D721Med (cell line): ENCODE measurements at places on chromosomes 7 and 10.

DNA sequence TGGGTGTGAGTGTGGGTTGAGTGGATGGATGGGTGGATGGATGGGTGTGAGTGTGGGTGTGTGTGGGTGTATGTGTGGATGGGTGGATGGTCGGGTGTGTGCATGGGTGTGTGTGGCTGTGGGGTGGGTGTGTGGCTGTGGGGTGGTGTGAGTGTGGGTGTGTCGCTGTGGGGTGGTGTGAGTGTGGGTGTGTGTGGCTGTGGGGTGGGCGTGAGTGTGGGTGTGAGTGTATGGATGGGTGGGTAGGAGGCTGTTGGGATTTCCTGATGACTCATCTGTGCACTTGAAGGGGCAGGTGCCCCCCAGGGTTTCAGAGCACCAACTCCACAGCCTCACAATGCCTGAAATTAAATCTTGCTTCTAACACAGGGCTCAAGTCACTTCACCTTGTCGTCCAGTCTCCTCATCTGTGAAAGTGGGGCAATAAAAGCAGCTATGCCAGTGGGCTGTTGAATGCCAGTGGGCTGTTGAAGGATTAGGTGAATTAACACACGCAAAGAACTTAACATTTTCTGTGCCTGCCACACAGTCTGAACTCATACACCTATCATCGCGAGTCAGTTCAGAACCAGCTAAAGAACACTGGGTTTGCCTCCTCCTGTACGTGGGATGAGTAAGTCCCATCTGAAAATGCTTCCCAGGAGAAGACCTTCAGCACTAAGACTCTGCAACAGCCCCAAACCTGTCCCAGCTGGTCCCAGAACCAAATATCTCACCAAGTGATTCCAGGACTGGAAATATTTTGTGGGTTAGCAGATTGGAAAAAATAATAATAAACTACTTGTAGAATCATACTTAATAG, 32.0 kb downstream of the SFMBT2 start:
- no peak for DNase-seq

DNA sequence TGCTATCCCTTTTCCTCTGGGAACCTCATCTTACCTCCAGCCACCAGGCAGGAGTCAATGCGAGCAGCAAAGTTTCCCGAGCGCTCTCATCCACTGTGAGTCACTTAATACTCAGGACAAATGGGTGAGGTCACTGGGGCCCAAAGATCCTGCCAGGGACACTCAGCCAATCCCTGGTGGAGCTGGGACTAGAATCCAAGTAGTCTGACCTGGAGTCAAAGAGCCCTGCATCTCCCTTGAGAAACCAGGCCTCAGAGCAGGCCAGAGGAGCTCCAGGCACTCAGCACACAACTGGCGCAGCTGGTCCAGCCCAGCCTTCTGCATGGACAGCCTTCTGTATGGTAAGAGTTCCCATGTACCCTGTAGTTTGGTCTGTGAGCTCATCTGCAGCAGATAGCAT, 142.3 kb downstream of the MAPK8 start:
- no peak for DNase-seq

GRCh38 chr10:4249841-4250586, 465.0 kb upstream of the KLF6 start:
- DNase-seq, result no peak

- DNase-seq, result no peak
These were observed 6.1 kb downstream of the DNTT start for GRCh38 chr10:96310321-96310669.

GRCh38 chr10:11150231-11150731, 132.6 kb downstream of the CELF2 start:
- DNase-seq, result no peak

DNA sequence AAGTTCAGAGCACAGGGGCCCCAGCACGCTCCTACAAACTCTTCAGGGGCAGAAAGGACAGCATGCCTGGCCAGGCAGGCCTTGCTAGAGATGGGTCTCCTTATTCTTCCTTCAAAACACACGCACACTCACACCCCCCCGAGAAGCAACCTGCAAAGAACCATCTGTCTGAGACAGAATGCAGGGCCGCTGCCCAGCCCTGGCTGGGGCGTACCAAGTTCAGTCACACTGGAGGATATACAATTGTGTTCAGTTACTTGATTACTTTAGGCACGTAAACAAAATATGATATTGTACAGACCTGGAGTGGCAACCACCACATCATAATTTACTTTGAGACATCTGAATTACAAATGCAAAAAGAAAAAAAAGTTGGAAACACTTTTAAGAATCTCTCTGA, 5.7 kb downstream of the FAM53B start:
- DNase-seq, result no peak

- DNase-seq, result no peak
These were observed 2.0 kb upstream of the ZNF398 start for GRCh38 chr7:149145031-149145845.

GRCh38 chr10:16816171-16816570, 1.1 kb downstream of the RSU1 start:
- no peak for DNase-seq

- no peak for DNase-seq
These were observed 89.4 kb upstream of the GPR26 start for GRCh38 chr10:123576706-123577105.

GRCh38 chr7:95904099-95904498, 131.7 kb downstream of the DYNC1I1 start:
- DNase-seq, result no peak

GRCh38 chr10:108782411-108782810, 1140.9 kb downstream of the XPNPEP1 start:
- DNase-seq, result no peak

DNA sequence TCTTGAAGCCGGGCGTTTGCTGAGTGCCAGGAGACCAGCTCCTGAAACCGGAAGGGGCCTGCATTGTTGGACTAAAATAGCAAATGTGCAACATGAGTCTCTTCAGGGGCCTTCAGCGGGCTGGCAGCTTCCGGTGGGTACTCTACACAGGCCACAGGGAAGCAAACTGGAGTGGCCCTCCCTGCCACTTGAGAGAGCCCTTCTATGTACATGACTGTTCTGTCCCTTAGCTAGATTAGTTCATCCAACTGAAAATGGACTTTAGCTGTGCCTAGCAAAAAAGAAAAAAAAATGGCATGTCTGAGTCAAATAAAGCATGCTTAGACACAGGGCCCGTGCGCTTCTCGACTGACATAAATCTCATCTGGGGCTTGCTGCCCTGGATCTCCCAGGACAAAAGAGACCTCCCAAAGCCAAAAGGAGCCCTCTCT, 115.3 kb upstream of the TCF7L2 start:
- DNase-seq, result no peak

- no peak for DNase-seq
These were observed 186.3 kb upstream of the ADARB2 start for GRCh38 chr10:1923586-1923985.

GRCh38 chr7:99422186-99422585, 13.4 kb downstream of the BUD31 start:
- no peak for DNase-seq
